ENCODE measurements at places on chromosomes 4 and X. TPM values are rescaled to one million over a fixed set of nuclear protein-coding genes. Genes with fewer than 3 reads are reported as not detected.

The SULT1E1 gene
- total RNA-seq = not detected

The GYG2 gene
- total RNA-seq = 1.2 TPM

The AMBN gene
- not detected for total RNA-seq

The GPAT3 gene
- total RNA-seq = 24.5 TPM

The RAI2 gene
- total RNA-seq = not detected

The ZNF595 gene
- 6.5 TPM for total RNA-seq

The FGFRL1 gene
- 3.1 TPM for total RNA-seq

The CDK16 gene
- total RNA-seq = 179 TPM

The SHISA3 gene
- total RNA-seq = not detected

The CXCL3 gene
- total RNA-seq = 1.1 TPM

The DMRTC1B gene
- total RNA-seq = not detected

The RNF212 gene
- not detected for total RNA-seq

The TEX13B gene
- not detected for total RNA-seq

The TMEM192 gene
- 3.0 TPM for total RNA-seq

DNA sequence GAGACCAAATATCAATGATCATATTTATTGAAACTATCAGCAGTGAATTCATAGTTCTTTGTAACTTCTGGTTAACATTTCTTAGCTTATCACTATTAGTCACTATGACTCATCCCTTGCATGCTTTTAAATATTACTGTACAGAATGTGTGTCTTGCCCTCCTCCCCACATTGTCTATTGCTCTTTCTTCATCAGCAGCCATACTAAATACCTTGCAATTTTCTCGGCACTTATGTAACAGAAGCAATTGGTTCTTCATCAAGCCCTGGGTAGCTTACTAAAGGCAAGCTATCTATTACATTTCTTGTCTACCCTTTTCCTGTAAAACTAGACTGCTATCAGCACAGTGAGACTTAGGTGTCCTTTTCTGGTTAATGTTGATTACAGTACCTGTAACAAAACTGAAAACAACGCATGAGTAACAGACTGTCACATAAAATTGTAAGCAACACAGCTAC is 8.2 kb downstream of the KLHL4 start:
- DNase-seq = peak; percentile 61

DNA sequence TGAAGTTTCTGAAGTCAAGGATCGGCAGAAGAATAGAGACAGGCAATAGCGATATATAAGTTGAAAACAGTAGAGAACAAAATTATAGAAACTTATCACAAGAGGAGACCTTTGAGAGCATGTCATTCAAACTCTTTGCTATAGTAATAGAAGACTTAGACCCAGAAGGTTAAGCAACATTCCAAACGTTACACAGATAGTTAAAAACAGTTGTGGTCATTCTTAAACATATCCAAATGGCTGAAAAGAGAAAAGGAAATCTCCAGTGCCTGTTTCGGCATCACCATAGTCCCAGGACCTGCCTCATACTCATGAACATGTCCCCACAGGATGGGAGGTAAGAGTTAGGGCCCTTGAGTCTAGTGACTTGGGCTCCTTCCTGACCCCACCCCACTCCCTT is 258.1 kb upstream of the NOCT start:
- DNase-seq = no peak

DNA sequence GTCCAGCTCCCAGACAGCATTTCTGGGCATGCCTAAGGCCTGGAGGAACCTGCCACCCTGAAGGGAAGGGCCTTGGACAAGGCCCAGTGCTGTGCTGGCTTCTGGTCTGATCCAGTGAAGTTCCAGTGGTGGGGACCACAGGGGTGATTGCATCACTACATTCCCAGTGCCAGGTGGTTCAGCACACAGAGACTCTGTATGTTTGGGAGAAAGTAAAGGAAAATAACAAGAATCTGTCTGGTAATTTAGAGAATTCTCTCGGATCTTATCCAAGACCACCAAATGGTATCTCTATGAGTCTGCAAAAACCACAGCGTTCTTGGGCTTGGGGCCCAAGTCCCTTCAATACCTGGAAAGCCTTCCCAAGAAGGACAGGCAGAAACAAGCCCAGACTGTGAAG is 131.8 kb upstream of the MAD2L1 start:
- no peak for DNase-seq

- DNase-seq = peak; percentile 63
These were observed 42.4 kb downstream of the PPP3CA start for GRCh38 chr4:101304916-101305315.

GRCh38 chrX:31021537-31021936 is 50.3 kb downstream of the FTHL17 start:
- DNase-seq = no peak

- DNase-seq = no peak
These were observed 277.9 kb downstream of the TRIML1 start for GRCh38 chr4:188417181-188417580.

- no peak for DNase-seq
These were observed 160.4 kb downstream of the PAPSS1 start for GRCh38 chr4:107559653-107560052.

- DNase-seq = no peak
These were observed 1.2 kb downstream of the PRPS1 start for GRCh38 chrX:107629540-107629909.

- DNase-seq = no peak
These were observed 254.4 kb upstream of the CXXC4 start for GRCh38 chr4:104749062-104749461.

DNA sequence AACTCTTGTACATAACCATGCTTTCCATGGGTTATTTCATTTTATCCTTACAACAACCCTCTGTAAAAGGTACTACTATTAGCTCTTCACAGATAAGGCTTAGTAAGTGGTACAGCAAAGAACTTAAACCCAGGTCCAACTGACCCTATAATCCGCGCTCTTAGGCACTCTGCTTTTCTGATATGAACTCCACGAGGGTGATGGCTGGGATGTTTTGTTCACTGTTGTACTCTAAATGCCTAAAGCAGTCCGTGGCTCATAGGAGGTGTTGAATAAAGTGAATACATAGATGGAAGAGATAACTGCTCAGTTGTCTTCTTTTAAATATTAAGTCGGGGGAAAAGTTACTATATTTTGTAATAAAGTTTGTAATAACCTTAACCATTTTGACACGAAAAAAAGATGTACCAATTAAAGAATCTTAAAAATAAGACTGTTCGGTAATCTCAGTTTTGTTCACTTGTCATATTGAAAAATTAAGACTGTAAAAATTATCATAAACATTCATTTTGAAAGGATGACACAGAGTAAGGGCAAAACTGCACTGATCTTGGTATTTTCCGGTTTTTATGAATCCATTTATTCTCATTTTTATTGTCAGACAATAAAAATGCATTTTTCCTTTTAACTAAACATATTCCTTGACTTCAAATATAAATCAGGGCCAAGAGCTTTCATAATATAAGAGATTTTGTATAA is 166.5 kb downstream of the FBXW7 start:
- DNase-seq = no peak

DNA sequence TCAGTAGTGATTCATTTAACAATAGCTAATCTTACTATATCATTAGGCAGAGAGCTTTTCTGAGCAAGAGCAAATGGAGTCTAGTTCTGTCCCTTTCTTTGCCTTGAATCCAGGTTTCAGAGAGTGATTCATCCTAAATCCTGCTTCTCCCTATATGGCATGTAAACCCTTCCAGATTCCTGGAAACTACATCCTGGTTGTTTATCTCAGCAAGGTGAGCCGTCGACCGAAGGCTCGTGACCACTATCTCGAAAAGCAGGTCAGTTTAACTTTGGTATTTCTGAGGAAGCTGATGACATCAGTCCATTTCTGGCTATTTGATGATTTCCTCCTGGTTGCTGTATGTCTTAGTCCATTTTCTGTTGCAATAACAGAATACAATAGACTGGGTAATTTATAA is 40.7 kb upstream of the ERVMER34-1 start:
- no peak for DNase-seq

- DNase-seq = no peak
These were observed 532.9 kb downstream of the DMD start for GRCh38 chrX:32678487-32678886.

GRCh38 chr4:1506956-1507721 is 100.9 kb upstream of the NKX1-1 start:
- no peak for DNase-seq

GRCh38 chr4:25252230-25253070 is 18.6 kb downstream of the PI4K2B start:
- DNase-seq = no peak

DNA sequence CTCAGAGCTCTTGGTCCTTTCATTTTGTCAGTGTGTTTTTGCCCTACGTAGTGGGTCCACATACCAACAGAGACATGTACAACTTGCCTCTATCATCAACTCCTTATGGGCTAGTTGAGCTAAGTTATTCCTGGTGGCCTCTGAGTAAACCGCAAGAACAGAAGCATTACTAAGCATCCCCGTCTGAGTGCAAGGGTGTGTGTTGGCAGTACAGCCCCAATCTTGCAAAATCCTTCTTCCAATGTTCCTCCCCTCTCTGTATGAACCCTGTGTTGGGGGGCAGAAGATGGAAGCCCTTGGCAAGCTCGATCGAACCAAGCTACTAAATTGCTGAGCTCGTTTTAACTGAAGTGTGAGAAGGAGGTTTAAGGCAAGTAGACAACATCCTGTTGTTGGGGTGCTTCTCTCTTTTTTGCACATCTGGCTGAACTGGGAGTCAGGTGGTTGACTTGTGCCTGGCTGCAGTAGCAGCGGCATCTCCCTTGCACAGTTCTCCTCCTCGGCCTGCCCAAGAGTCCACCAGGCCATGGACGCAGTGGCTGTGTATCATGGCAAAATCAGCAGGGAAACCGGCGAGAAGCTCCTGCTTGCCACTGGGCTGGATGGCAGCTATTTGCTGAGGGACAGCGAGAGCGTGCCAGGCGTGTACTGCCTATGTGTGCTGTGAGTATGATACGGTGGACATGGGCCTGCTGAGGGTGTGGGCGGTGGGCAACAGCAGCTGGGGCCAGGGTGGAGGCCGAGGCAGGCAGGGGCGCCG is at the start of gene SH2D1A:
TSS of gene SH2D1A (plus strand) at position 447 of the 760 bp plus-strand sequence. CDS start at position 527, 80 bp downstream.
- no peak for DNase-seq

GRCh38 chr4:118905566-118905965 is 16.9 kb downstream of the SYNPO2 start:
- DNase-seq = peak; percentile 23

- DNase-seq = peak; percentile 80
These were observed 96.6 kb upstream of the GUCY1A1 start for GRCh38 chr4:155569960-155570515.

- DNase-seq = no peak
These were observed 90.9 kb downstream of the HNRNPD start for GRCh38 chr4:82282875-82283274.

- no peak for DNase-seq
These were observed 71.5 kb downstream of the CYTL1 start for GRCh38 chr4:4947721-4948120.

- no peak for DNase-seq
These were observed 78.3 kb downstream of the CLDN22 start for GRCh38 chr4:183241721-183242151.

- DNase-seq = peak; percentile 10
These were observed 317.3 kb upstream of the F9 start for GRCh38 chrX:139213241-139213709.

- peak; percentile 33 for DNase-seq
These were observed 53.2 kb downstream of the MXRA5 start for GRCh38 chrX:3293251-3293650.

DNA sequence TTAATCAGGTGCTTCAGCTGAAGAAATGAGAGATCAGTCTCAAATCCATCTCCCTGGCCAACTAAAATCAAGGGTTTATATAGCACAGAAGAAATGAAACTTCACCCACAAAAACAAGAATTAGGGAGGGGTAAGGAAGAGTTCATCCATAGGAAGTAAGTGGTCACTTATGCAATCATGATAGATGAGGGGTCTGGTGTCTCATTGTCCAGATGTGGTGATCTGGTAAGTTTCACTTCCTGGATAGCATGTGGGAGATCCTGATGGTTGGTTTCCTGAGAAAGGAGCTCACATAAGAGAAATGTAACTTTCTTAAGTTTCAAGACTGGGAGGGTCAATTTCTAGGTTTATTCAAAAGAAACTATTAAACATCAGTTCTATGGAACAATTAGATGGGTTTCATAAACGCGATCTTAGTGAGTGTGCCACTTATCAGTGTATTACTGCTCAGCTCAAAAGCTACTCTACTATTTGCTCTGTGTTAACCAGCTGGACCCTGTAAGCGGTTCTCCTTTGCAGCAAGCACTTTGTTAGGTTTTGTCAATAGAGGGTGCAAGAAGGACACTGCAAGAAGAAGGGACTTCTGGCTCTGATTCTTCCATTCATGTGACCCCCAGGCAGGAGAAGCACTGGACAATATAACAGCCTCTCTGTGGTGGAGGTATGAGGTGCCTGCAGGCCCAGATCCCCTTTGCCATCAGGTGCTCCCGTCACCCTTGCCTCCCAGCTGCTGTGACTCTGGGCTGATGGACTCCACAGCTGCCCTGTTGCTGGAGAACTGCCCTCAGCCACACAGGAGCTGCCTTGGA is 35.4 kb upstream of the HPSE start:
- peak; percentile 43 for DNase-seq

DNA sequence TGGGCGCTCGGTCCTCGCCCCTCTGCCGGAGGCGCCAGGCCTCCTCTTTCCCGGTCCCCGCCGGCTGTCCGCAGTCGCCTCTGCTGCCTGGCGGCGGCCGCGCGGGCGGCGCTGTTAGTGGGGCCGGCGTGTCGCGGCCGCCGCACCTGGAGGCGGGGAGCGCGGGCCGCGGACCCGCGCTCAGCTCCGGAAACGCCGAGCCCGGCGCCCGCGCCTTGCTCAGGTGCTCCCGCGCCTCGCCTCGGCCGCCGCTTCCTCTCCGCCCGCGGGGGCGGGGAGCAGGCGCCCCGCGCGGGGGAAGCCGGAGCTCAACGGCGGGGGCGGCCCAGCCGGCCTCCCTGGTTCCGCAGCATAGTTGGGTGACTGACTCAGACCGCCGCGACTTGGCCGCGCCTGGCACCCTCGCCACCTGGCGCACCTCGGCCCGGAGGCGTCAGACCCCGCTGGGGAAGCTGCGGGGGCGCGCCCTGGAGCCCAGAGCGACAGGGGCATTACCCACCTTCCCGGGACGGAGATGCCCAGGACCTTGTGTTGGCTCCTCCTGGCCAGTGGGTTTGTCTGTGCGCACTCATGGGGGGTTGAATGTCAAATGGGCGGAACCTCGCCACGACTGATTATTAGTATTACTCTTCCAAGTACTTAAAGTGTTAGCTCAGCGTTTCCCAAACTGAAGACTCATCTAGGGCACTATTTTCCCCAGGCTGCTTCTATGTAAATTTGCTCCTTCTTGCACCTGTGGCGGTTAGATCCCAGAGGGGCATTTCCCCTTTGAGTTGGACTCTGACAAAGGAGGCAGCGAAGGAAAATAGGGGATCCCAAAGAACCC is at the start of gene ARAP2:
TSS of gene ARAP2 (minus strand) at position 258 of the 826 bp plus-strand sequence. CDS start 15,028 bp downstream, outside the sequence.
- DNase-seq = no peak

DNA sequence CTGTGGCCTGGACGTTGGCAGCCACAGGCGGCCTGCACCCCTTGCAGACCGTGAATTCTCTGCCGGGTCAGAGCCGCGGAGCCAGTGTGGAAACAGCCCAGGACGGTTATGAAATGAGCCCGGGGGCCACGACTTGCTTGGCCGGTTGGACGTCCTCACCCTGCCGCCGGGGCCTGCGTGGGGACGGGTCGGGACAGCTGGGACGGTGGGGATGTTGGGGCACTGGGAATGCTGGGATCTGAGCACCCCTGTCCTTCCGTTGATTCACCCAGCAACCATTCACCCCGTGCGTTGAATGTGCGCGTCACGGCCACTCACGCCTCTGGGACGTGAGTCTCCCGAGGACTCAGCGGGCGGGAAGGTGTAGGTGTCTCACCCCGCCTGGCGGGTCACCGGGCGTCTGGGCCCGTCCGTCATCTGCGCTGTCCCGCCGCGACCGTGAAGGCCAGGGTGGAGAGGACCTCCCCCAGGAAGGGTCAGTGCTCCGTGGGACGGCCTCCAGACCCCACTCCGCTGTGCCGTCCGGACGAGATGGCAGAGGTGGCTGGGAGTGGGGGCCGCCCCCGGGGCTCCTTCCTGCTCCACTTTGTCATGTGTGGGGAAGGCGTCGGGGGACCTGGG is 4.5 kb upstream of the PLCXD1 start:
- peak; percentile 28 for DNase-seq

Data from RPMI7951 (cell line).